ENCODE measurements at places on chromosomes 1 and 21. TPM values are rescaled to one million over a fixed set of nuclear protein-coding genes. Genes with fewer than 3 reads are reported as not detected.

Gene EDARADD
- not detected for total RNA-seq

Gene ARHGEF10L
- total RNA-seq: 51.7 TPM

Gene TMEM125
- not detected for total RNA-seq

Gene CORT
- total RNA-seq: not detected

Gene INTS3
- total RNA-seq: 30.2 TPM

Gene IL10
- not detected for total RNA-seq

Gene DRAXIN
- under 0.01 TPM for total RNA-seq

Gene RORC
- total RNA-seq: not detected

DNA sequence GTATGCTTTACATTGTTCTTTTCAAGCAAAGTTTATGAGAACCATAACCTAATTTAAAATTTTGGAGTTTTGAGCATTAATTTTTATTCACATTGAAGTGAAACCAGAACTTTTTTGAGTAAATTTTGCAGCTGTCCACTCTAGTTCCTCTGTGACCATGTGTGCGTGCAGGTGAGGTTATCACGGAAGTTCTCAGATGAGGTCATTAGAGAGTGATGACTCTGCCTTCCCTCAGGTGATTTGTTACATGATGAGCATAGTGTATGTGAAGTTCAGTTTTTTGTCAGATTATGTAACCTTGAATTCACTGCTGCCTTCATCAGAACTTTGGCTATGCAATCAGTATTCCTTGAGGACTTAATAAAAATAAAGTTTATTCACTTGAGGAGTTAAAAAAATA, 828.2 kb downstream of the ADGRL2 start:
- no peak for DNase-seq

DNA sequence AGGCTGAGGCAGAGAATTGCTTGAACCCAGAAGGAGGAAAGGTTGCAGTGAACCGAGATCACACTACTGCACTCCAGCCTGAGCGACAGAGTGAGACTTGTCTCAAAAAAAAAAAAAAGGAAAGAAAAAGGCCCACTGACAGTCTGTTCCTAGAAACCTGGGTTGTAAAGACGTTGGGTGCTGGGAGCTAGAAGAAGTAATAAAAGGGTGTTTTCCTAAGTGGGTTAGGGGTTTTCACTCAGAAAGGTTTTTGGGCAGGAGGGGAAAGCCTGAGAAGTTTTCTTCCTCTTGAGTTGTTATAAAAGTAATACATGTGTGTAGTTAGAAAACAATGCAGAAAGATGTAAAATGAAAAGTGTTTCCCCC, 25.4 kb downstream of the CELA3A start:
- no peak for DNase-seq

- DNase-seq: no peak
Measured at GRCh38 chr1:66777831-66778230, 23.2 kb downstream of the INSL5 start.

GRCh38 chr1:37449936-37450335, 24.4 kb upstream of the ZC3H12A start:
- no peak for DNase-seq

DNA sequence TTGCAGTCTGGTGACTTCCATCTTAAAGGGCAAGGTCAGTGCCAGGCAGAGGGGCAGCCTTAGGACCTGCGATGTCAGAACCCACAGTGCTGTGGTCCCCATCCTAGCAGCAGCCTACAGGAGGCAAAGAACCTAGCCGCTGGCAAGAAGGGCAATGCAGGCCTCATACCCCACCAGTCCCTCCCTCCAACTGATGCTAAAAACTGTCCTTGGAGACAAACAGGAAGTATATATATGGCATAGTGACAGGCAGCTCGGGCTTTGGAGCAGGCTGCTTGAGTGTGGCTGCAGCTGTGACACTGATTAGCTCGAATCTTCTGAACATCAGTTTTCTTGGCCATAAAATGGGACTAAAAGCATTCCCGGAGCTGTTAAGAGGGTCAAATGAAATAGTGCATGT, 156.0 kb upstream of the VAMP3 start:
- DNase-seq: no peak

GRCh38 chr1:230501242-230501641, 75.1 kb upstream of the PGBD5 start:
- DNase-seq: no peak

GRCh38 chr1:19987719-19988118, 8.3 kb upstream of the PLA2G2A start:
- DNase-seq: no peak

DNA sequence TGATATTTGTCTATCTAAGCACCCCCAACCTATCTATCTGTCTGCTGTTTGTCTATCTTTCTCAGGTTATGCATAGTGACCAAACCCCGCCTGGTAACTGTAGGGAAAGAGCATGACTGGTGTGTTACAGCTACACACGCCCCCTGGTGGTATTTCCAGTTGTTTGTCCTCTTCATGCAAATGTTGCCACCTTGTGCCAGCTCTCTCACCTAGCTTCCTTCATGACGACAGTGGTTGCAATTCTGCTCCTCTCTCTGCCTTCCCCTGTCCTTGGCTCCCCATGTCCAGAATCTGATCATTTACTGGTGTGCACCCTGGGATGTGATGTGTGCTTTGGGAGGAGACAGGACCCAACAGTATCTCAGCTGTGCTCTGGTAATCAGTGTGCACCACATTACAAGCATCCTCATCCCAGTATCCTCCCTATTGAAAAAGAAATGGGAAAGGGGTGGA, 8.1 kb upstream of the INKA2 start:
- DNase-seq: peak; percentile 73

GRCh38 chr1:107793896-107794453, 171.0 kb downstream of the VAV3 start:
- peak; percentile 32 for DNase-seq

GRCh38 chr1:15210651-15211375, 36.2 kb upstream of the FHAD1 start:
- DNase-seq: no peak

- no peak for DNase-seq
Measured at GRCh38 chr1:185541871-185542301, 192.3 kb upstream of the HMCN1 start.

- no peak for DNase-seq
Measured at GRCh38 chr1:153357076-153357852, 390 bp upstream of the S100A9 start.

Measured in LHCN-M2 (cell line).